ENCODE measurements at places on chromosomes 1 and 21.

GRCh38 chr1:19433719-19433998 lies 51.7 kb downstream of the CAPZB start:
- no peak for DNase-seq

GRCh38 chr1:26203642-26204318 lies 13.4 kb downstream of the CATSPER4 start:
- no peak for DNase-seq

GRCh38 chr1:103790172-103790571 lies 40.5 kb downstream of the AMY1C start:
- no peak for DNase-seq

GRCh38 chr1:226953175-226953800 lies 13.2 kb downstream of the COQ8A start:
- DNase-seq = no peak

DNA sequence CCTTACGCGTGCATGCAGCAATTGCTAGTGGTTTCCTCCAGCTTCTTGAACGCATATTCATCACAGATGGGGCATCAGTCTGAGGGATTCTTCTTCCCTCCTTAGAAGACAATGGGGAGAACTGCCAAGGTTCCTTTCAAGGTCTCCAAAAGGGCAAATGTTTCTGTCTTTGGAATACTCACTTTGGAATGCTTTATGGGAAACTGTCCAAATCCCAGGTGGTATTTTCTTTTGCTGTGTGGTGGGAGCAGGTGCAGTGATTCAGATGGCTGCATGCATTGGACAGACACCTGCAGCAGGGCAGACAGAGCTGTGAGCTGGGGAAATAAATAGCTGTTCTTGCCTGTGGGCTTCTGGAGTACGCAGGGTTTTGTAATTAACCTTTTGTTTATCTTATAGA lies 40.5 kb downstream of the URB2 start:
- DNase-seq = no peak

DNA sequence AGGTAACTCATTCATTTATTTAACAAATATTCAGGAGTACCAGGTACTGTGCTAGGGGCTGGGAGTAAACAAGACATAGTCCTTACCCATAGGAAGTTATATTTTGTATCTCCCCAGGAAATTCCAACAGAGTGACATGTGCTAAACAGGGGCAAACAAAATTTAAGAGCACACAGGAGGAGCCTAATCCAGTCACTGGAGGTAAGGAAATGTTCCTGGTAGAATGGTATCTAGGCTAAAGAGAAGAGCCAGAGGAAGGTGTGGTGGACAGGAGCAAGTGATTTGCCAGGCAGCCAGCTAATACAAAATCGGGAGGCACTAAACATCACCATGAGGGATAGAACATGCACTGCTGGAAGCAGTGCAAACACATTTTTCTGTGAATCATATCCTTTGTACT lies 10.4 kb downstream of the TEX38 start:
- DNase-seq = no peak

DNA sequence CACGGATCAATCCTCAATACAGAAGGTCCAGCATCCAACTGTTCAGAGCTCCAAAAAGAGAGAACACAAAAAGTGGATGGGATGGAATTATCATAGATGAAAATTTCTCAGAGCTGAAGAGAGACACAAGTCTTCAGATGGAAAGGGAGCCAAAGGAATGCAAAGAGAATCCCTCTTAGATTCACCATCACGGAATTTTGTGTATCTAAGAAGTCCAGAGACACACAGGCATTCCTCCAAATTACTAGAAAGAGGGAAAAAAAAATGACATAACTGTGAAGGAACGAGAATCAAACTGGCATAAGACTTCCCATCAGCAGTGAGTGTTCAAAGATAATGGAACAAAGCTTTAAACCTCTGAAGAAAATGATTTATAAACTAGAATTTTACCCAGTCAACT lies 101.2 kb downstream of the ZSCAN20 start:
- DNase-seq = no peak

GRCh38 chr1:179128520-179128919 lies 46.6 kb downstream of the TOR3A start:
- no peak for DNase-seq

DNA sequence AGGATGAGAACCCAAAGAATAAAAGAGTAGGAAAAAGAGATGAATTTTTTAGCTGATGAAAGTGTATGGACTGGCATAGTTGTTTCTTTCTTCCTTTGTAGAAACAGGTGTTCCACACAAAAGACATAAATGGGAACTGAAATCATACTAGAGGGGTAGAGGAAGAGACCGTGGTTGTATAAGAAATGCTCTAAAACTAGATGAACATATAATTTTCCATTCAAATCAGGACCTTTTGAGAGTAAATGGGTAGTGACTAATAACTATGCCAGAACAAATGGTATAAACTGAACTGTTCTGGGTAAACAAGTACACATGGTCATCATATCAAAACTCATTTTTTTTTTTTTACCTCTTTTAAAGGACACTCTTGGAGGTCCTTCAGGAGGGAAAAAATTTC lies 344.2 kb downstream of the VAV3 start:
- no peak for DNase-seq

DNA sequence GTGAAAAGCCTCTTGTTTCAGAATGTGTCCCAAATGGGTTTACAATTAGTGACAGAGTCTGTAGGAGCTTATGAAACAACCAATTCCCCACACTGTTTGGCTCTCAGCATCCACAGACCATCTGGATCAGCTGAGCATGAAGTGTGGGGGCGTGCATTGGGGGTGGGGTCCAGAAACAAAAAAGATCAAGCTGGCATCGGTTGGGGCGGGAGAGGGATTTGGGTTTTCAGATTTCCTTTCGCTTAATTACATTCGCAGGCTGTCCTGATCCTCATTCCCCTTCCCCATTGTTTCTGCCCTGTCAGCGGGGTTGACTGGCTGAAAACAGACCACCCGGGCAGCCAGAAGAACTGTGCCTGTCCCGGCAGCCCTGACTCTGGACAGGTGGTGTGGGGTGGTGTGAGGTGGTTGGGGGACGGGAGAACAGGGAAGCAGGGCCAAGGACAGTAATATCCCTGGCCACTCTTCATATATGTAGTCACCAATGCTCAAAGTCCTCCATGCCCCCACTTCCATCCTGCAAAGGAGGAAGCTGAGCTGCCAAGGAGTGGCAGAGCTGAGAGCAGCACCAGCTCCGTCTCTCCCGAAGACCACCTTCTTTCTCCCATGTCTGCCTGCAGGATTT lies 92.0 kb downstream of the IER5 start:
- DNase-seq = no peak

DNA sequence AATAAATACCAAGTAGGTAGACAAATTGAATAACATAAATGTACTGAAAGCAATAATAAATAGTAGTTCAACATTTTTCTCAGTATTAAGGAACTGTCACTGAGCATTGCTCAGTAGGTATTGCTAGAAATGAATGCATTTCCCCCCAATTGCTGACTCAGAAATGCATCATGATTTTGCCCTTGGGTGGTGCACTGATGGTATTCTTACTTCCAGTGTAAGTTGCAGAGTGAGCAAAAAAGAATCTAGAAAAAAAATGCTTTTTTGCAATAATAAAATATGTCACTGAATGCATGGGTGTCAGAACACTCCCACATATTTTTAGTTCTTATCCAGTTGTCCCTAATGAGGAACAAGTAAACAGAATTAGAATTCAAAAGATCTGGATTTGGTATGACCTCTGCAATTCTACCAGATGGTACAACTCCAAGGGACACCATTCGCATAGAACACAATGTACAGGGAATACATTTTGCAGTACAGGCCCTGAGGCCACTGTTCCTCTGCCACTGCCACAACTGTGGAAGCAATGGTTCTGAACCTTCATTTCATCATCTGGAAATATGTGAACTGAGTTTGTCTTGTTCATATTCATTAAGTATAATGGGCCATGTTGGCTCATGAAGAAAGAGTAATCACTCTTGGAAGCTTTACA lies 78.0 kb downstream of the ATP6V1G3 start:
- peak; percentile 85 for DNase-seq

DNA sequence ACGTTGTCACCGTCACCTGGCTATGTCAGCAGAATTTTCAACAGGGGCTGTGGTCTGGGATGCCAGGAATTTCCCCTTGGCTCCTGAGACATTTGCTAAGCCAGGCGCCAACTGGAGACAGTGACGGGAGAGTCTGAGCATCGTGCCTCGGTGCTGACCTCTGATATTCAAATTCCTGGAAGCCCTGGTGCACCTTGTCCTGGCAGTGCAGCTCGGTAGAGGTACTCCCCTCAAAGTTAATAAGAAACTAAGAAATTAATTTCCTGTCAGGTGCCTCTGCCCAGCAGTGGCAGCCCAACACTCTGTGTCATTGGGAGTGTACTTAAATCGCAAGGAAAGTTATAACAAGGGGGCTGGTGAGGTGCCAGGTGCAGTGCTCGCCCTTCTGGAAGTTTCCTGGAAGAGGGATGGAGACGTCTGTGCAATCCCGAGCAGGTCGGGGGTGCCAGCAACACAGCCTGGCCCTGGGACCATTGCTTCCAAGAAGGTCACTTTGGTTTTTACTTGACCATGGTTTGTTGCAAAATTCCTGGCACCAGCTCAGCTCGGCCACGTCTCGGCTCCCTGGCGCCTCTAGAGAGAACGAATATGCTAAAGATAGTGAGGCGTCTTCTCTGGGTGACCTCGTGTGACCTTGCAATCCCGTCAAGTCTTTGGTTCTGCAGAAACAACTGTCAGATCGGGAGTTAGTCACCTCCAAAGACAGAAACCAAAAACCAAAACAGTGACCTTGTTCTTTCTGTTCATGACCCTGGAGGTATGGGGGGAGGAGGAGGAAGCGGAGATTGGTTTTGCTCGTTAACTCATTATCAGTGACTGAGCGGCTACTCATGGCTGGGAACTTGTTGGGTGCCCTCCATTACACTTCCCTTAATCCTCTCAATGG lies 149.5 kb upstream of the VAMP3 start:
- DNase-seq = peak; percentile 6

GRCh38 chr1:25503551-25504426 lies 39.6 kb upstream of the LDLRAP1 start:
- peak; percentile 42 for DNase-seq

- DNase-seq = no peak
Observed at GRCh38 chr1:157117527-157118057, 18.0 kb upstream of the ETV3L start.

- DNase-seq = no peak
Observed at GRCh38 chr1:226195144-226195543, 8.6 kb upstream of the ACBD3 start.

DNA sequence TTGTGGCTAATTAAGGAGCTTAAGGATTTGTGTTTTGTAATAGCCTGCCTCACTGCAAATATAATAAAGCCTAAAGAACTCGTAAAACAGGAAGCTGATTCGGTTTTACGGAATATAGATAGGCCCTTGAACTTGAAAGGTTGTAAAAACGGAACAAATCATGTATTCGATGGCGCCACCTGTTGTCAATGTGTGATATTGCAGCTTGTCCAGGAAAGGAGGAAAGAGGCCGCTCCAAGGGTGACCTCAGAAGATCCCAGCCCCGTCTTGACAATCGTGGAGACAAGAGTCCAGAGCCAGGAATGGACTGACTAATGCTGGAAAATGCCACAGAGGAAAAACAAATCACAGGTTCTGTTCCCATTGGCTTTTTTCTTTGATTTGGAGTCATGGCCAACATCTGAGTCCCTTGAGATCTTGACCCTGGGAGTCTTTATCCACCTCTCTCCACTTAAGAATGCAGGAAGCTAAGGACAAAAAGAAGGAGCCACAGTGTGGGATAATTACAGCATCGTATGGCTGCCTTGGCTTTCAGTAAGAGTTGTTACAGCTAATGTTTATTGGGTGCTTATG lies 7.0 kb upstream of the IGSF21 start:
- DNase-seq = peak; percentile 60

DNA sequence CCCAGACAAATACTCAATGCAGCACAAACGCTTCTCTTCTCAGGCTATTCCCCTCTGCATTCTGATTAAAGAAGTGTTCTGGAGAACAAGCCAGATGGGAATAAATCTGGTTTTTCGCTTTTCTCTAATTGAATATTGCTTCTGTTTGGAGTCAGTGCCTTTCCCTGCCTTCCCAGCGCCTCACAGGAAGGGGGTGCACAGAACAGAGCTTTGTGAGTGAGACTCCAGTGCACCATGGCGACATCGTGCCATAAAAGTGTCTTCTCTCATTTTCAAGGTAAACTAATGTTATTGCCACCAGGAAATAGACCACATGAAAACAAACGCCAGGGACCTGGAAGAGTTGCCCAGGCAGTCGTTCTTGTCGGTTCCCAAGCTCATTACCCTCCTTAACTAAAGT lies 43.6 kb upstream of the SLC45A1 start:
- no peak for DNase-seq

DNA sequence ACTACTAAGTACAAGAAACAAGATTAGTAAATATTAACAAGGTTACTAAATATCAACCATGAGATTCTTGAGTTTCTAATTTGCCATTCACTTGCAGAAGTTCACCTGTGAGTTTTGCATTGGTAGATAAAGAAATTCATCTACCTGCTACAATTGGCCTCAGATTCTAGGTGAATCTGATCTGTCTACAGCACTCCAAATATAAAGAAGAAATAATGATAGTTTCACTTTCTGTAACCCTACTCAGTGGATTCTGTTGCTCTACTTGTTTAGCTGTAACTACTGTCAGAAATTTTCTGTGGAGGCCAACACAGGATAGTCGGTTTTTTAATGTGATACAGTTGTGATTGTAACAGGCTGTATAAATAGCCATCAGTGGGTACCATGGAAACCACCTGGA lies 118.6 kb downstream of the NR5A2 start:
- DNase-seq = no peak

- no peak for DNase-seq
Observed at GRCh38 chr1:160801836-160802580, 6.0 kb downstream of the LY9 start.

DNA sequence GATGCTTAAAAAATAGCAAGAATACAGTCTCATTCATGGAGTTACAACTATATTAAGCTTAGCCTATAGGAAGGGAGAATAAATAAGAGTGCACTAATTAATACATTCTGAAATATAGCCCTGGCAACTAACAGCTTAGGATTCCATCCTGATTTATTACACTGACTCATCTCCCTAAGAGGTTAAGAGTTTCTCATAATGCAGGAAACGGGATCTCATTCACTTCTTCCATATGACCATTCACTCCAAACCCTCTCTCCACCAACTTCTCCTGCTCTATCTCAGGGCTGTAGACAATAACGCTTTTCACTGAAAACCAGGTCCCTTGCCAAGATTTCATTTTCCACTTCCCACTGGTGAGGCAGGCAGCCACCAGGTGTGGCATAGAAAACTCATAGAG lies 168.5 kb upstream of the PLD5 start:
- no peak for DNase-seq

DNA sequence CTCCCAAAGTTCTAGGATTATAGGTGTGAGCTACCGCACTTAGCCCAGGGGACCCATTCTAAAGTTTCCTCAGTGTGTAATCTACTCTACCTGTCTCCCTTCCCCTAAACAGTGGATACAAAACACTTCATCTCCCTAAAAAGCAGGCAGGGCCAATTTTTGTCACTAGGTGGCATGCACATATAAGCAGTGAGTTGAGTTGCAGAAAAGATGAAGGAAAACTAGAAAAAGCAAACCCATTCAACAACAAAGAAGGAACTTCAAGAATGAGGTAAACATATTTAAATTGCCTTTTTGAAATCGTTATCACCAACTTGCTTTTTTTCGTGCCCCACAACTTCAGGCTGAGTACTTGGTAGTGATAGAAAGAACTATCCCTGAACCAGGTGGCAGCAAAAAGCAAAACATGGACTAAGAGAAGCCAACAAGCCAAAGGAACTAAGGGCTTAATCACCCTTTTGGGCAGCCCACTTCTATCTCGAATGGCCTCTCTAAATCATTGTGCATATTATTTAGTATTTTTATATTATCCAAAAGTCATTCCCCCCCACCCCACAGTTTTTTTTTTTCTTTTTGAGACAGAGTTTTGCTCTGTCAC lies 19.7 kb upstream of the ALDH9A1 start:
- DNase-seq = peak; percentile 73

Data from ELR (cell line).